ENCODE measurements at places on chromosomes 13 and 19.

DNA sequence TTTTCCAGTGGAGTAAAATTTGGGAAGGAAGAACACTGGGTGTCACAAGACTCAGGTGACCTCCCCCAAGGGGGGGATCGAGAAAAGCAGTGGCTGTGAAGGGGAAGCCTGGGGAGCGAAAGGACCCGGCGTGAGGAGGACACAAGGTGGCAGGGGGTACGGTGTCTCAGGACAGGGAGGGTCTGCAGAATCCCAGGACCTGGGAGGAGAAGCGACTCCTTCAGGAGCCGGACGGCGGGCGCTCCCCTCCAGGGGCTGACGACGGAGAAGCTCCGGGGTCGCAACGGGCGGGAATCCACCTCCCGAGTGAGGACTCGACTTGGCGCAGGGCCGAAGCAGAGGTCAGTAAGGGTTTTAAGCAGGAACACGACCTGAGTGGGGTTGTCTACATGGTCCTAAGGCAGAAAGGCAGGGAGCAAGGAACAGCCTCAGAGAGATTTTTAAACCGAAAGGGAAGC, 529 bp downstream of the ZNF836 start:
- DNase-seq, result no peak

DNA sequence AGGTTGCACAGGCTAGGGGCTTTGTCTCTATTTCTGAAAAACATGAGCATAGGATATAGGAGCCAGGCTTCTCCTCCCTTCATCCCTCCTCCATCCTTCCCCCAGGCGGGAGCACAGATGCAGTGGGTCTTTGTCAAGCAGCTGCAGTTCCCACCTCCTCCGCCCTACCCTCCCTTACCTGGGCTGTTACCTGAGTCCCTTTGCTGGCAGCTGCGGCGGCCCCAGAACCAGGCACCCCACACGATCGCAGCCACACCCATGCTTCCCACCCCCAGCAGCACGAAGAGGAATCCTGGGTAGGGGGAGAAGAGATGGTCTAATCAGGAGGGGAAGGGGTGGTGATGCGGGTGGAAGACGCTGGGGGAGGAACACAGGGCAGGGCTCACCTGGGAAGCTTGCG, 7.8 kb downstream of the TMIGD2 start:
- DNase-seq, result no peak

DNA sequence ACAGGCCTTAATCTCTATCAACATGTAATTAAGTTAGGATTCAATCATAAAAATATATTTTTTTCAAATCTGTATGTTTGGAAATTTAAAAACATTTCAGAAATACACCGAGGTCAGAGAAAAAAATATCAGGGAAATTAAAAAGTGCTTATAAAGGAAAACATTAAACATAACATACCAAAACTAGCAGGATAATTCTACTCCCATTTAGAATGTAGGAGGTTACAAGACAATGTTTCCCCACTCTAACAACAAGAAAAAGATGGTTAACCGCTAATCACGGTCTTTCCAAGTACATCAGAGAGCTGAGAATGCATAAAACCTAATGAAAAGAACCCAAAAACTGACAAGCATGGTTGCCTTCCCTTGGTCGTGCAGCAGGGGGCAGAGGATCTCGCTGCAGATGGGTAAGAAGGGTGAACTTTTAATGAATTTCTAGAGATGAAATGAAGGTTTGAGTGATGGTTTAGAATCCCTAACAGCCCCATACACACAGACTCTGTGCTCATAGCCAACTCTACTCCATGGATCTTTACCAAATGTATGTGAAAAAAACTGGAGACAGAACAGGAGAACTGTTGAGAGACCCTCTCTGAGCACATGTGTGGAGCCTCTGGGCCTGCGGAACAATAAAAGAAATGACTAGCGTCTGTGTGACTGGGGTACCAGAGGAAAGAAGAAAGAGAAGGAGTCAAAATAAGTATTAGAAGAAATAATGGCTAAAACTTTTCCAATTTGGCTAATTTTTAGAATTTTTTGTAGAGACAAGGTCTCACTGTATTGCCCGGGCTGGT, 51.3 kb upstream of the LSM14A start:
- DNase-seq, result peak; percentile 39

DNA sequence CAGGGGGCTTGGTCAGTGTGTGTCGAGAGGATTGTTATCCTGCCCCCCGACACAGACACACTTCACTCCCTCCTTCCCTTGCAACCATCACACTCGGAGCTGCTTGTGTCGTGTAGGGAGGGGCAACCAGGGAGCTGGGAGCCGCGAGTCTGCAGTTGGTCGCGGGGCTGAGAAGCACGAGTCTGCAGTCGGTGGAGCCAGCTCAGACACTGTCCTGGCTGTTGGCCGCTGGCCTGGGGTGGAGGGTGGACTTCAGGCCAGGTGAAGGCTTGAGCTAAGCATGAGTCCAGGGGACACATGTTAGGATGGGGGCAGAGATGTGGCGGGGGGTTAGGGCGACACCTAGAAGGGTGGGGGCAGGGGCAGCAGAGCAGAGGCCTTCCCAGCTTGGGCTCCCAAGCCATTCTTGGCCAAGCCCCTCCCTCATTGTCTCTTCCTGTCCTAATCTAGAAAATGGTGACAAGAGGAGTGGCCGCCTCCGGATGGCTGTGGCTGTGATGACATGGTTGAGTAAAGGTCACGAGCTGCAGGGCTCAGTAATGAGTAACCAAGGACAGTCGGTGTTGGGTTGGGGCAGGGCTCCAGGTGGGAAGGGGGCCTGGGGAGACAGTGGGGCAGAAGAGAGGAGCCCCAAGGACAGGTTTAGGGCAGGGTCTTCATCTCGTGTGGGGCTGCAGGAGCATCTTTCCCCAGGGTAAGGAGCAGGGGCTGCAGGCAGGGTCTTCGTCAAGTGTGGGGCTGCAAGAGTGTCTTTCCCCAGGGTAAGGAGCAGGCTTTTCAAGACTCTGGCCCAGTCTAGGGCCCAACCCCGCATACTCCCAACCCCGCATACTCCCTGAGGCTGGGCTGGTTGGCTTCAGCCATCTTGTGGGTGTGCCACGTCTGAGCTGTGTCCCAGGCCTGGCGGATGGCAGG, 8.6 kb downstream of the PPP5C start:
- no peak for DNase-seq

DNA sequence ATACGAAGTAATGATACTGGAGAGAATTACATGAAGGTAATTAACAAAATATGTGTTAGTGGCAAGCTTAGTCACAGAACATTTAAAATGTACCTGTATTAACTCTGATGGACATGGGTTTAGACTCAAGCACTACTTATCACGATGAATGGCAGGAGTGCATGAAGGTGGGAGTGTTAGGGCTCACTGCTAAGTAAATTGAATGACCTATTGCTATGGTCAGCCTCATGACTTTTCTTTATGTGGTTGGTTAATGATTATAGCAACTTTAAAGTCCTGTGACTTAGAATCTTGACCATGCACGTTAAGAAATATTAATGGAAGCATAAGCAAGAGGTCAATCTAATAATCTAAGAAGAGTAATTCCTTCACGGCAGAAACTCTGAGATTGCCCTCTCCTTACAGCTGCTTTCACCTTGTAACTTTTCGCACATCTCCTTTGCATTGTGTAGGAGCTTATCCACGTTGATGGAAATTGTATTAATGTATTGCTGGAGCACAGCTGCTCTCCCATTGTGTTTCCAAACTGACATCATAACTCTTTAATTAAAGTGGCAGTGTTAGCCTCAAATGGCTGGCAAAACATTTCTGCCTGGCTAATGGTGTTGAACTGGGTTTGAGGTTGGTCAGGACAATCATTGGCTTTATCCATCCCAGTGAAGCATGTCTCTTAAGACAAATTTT, 114.5 kb downstream of the RXFP2 start:
- DNase-seq, result no peak

- no peak for DNase-seq
Measured at GRCh38 chr19:41377977-41378709, 1.8 kb downstream of the TMEM91 start.

DNA sequence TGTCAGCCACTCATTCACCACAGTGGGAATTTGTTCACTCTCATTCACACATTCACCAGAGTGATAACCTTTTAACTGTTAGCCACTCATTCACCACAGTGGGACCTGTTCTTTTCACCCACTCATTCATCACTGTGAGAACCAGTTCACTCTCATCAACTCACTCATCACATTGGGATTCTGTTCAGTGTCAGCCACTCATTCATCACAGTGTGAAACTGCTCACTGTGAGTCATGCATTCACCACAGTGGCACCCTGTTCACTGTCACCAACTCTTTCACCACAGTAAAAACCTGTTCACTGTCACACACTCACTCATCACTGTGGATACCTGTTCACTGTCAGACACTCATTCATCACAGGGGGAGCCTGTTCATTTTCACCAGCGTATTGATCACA, 43.5 kb upstream of the ZNF85 start:
- DNase-seq, result no peak

DNA sequence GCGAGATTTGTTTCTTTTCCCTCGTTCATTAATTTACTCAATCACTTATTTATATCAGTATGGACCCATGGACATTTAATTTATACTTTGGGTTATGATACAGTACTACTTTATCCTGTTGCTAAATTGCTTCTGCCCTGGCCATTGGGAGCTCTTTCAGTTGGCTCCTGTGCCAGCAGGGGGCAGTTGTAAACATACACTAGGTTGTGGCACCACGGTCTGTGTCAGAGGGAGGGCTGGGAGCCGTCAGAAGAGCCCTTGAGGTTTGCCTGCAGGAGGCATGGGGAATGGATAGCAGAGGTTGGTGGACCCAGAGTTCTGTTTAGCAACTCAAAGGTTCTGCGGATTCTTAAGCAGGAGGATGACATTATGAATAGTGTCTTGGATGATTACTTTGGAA, 94.3 kb downstream of the ERCC5 start:
- no peak for DNase-seq

GRCh38 chr13:30038884-30039283, 188.5 kb upstream of the UBL3 start:
- no peak for DNase-seq

- no peak for DNase-seq
Measured at GRCh38 chr13:47816831-47817230, 184.2 kb downstream of the SUCLA2 start.

- DNase-seq, result no peak
Measured at GRCh38 chr13:112236016-112236415, 140.1 kb upstream of the SPACA7 start.

GRCh38 chr19:2289714-2290435, 7.9 kb upstream of the PEAK3 start:
- DNase-seq, result peak; percentile 31

DNA sequence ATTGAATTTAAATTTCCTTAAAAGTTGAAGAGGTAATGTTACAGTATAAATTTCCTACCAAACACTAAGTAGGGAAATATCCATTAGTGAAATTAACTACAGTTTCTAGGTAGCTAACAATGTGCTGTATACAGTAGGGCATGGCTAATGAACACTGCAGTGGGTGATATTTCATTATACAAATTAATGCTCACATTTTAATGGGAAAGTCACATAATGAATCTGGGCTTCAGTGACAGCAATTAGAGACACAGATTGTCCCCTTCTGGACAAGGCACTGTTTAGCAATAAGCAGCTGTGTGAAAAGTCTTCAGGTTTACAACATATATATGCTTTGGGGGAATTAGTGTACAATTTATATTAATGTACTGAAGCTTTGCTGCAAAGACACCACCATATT, 169.4 kb downstream of the ZNF536 start:
- DNase-seq, result no peak

DNA sequence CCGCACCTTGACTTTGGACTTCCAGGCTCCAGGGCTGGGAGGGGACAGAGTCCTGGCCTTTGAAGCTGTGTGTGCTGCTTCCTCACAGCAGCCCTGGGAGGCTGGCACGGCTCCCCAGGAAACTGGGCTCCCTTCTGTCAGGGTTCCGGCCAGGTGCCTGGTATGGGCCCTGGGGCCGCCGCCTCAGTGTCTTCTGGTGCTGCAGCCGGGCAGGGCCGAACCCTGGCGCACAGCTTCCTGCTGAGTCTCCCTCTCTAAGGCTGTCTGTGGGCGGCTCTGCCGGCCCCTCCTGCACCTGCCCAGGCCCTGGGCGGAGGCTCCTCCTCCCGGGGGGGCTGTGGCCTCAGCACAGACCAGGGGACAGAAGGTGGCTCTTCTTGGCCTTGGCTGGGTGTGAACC, 32.4 kb downstream of the GPX4 start:
- no peak for DNase-seq

- DNase-seq, result no peak
Measured at GRCh38 chr13:95485045-95485517, 67.4 kb upstream of the CLDN10 start.

DNA sequence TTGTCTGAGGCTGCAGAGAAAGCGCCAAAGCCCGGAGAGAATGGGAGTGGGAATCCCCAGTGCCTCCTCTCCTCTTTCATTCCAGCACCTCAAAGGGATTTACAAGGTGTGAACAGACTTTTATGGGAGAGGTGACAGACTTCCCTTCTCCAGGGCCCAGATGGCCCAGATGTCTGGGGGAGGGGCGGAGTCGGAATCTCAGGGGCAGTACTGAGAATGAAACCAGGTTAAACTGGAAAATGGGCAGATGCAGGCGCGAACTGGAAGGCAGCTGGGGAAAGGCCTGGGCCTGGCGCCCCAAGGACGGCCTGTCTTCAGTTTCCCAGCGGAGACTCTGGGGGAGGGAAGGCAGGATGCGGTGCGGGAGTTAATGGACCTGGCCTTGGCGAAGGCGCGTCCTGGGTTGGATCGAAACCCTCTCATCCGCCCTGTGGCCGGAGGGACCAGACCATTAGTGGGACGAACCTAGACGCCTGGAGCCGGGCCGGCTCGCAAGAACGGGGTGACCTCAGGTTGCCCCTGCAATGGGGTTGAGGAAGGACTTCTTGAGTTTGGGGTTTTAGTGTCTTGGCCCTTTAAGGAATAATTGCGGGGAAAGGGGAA, 592 bp upstream of the TRIP10 start:
- DNase-seq, result no peak

DNA sequence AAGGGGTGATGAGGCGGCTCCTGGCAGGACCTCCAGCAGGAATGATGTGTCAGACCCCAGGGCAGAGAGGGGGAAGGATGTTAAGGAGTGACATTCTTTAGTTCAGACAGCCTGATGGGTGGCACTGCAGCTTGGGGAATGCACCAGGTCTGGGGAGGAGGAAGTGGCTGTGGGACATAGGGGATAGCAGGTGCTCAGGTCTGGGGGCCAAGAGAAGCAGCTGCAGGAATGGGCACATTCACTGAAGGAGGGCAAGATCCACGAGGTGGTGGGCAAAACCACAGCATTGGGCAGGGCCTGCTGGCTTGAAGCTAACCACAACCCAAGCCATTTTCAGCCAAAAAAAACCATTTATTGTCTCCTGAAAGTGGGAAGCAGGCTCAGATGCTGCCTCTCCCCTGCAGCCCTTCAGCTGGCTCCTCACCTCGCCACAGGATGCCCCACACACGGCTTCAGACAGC, 26.5 kb downstream of the COMP start:
- no peak for DNase-seq

- DNase-seq, result no peak
Measured at GRCh38 chr13:67023130-67023876, 206.8 kb downstream of the PCDH9 start.

GRCh38 chr19:40778706-40779284, 748 bp downstream of the RAB4B start:
- DNase-seq, result no peak

- DNase-seq, result no peak
Measured at GRCh38 chr19:4575267-4576015, 16.0 kb upstream of the SEMA6B start.
